ENCODE measurements at places on chromosomes 12 and 14.

GRCh38 chr12:7079826-7080125 lies 12.5 kb downstream of the C1R start:
- DNase-seq, result peak; percentile 49

DNA sequence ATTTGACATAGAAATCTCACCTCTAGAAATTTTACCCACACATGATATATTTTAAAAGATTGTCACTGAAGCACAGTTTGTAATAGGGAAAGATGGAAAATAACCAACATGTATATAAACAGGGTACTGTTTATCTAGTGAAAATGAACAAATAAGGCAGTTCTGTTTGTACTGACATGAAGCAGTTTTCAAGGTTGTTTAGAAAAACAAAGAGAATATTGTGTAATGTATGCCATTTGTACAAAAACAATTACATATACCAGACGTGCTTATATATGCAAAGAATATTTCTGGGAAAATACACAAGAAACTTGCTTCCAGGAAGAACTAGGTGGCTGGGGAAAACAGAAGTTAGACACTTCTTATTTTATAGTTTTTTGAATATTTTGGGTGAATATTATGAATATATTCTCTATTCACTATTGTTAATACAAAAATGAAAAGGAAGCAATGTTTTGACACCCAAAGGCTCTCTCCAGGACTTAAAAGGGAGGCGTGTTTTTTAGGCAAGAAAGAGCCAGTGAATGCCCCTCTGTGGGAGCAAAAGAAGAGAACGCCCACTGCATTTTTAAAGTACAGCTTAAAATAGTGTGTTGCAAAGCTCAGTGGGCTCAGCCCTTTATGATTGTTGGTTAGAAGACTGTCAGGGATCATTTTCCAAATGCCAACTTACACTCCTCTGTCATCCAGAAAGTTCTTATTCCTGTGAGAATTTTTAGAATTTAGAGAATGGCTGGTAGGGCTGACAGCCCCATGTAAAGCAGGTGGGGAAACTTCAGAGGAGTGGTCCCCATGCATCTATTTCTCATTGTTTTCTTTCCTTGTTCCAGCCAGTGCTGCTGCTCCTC lies 59.6 kb upstream of the FERMT2 start:
- DNase-seq, result no peak

- DNase-seq, result peak; percentile 4
These were observed 111.0 kb upstream of the LHX5 start for GRCh38 chr12:113582521-113583218.

- DNase-seq, result peak; percentile 52
These were observed 991 bp downstream of the FBXL14 start for GRCh38 chr12:1593174-1594005.

DNA sequence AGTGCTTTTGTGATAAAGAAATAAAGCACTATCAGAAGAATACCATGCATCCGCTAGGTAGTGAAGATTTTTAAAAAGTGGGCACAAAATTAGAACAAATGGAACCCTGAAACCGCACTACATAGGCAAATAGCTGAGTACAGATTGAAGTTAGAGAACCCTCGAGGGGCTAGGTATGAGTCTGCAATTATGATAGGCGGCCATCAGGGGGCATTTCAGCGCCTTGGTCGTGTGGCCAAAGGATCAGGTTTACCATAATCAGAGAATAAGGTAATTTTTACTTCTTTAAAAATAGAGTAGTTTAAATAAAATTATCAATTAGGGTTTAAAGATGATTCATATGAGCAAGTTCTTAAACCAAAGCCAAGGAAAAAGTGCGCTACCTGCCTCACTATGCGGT lies 129.8 kb downstream of the TMX1 start:
- DNase-seq, result peak; percentile 13

GRCh38 chr14:104178279-104178678 lies 39.9 kb downstream of the KIF26A start:
- DNase-seq, result no peak

GRCh38 chr12:118061011-118061872 lies at the start of gene WSB2:
Gene WSB2 (minus strand): TSS chr12:118061179. CDS start chr12:118061048, 131 bp downstream.
- DNase-seq, result peak; percentile 70

DNA sequence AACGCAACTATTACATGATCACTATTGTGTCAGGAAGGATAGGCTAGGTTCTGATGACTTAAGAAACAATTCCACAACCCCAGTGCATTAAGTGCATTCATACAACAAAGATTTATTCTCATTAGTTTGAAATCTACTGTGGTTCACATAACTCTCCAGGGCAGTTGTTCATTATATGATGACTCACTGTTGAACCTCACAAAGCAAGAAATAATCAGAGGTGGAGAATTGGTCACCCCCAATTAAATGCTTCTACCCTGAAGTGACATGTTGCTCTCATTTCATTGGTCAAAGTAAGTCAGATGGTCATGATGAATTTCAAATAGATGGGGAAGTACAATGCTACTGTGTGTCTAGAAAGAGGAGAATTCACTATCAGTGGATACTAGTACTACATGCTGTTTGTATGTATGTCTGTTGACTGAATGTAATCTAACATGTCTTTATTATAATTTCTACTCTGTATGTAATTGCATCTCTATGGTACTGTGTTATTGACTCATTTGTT lies 6.1 kb upstream of the HELB start:
- DNase-seq, result peak; percentile 70

DNA sequence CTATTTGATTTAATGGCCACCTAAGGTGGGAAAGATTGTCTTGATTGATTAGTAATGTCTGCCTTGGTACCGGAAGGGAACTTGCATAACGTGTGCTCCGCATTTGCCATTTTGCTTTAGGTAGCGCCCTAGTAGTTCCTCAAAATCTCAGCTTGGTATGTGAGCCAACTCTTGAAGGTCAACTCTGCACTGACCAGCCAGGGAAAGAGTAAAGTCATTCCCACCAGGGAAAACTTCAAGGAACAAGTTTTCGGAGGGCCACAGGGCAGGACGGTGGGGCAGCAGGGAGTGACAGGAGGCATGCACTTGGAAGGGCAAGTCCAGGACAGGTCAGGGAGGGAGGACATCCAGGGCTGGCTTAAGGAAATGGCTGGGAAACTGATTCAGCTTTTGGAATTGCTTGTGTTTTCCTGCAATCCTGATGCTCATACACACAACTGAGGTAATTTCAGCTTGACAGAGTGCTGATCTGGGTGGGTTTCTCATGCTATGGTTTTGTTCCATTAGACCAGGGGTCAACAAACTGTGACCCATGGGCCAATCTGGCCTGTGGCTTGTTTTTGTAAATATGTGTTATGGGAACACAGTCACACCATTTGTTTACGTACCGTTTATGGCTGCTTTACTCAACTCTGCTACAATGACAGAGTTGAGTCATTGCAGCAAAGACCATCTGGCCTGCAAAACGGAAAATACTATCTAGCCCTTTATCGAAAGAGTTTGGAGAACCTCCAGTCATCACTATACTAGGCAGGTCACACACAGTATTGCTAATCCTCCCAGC lies 184.5 kb downstream of the RBM19 start:
- DNase-seq, result no peak

DNA sequence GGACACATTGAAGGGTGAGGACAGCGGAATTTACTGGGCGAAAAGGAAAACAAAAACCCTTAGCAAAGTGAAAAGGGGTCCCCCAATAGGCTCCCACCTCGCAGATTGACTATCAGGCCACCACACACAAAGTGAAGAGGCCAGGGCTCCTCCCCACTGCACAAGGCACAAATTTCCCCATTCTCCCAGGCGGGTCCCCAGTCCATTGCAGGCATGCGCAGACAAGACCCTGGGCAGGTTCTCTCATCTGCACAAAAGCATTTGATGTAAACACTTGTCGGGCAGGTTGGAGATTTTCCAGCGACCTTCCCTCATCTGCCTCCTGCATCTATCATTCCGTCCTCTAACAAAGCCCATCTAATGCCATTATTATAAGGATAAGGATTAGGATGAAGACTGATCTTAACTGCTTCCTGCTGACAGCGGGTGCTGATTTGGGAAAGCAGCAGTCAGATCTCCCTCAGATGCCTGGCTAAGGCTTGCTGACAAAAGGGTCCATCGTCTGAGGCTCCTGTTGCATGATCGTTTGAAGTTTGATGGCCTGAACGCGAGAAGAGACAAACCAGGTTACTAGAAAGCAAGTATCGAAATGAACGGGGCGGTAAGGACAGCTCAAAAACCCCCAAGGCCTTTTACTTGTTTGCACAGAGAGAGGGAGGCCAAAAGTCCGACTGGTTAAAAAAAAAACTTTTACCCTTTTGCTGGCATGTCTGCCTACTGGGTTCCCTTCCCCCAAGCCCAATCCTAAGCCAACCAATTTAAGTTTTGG lies 14.4 kb downstream of the ASCL4 start:
- DNase-seq, result no peak

DNA sequence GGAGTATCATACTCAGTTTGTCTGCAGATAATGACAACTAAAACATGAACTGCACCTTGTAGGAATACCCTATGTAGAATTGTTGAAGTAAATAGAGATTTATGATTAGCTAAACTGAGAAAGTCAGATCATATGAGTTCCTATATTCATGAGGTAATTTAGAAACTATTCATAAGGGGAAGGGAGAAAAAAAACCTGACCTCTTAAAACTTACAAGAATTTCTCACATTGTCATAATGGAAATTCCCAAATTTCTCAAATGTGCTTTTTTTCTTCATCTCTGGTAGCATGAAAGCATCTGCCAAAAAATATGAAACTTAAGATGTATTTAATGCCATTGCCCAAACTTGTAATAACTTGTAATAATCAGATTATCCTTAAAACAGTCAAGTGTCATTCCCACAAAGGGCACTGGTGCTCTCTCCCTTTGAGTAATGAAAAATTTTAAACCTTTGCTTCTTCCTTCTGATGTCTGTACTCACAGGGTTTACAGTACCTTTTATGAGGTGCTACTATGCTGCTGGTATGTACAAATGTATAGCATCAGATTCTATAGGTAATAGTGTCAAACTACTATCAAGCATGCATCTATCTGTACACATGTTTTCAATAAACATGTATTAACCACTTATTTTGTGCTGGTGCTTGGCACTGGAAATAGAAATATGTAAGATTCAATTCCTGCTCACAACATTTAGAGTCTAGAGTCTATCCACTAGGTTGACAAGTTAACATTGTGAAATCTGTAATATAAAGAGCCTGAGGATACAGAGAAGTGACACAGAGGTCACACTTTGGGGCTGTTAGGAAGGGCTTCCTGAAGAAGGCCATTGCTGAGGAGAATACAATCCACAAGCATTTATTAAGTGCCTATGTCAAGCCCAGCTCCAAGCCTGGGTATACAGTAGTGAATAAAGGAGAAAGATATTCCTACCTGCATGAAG lies 17.4 kb upstream of the DRAM1 start:
- peak; percentile 36 for DNase-seq

GRCh38 chr14:35406506-35407305 lies 2.2 kb upstream of the NFKBIA start:
- peak; percentile 75 for DNase-seq

DNA sequence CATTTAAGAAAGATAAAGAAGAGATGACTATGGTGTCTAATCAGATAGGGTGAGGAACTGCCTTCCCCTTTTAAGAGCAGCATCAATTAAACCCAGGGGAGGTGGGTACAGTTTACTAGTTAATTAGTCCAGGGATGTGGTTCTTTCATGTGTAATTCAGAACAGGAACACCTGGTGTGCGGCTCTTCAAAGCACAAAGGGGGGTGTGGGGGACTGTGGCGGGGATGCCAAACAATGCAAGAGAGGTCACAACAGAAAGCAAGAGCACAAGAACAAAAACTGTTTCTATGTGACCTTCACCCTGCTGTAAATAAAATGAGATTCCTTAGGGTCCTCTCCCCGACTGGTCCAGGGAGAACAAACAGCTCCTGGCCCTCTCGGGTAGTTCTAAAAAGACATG lies 183.9 kb upstream of the SOX5 start:
- DNase-seq, result no peak

DNA sequence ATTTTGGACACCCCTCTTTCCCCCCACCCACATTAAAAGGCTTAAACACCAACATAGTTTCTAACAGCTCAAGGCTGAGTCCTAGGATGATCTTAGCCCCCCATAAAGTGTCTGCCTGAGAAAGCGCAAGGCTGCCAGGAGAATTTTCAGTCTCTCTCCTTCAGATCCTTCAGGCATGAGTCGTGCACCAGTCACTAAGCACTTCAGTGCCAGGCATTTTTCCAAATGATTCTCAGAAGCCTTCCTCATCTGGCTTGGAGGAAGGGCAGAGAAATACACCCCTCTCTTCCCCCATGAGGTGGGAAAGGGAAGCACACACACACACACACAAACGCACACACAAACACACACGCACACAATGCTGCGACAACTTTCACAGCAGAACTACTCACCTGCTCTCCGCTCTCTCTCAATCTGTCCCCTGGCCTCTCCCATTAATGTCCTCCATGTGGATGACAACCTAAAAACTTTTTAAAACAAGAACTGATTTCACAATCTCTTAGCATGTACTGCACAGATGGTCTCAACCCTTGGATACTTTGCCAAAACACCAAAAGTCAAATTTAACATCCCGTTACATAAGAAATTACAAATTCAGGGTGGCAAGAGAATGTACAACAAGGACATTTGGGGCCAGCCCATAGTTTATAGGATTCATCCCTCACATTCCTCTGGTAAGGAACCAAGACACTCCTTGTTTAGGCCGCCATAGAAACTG lies 49.8 kb downstream of the CKAP4 start:
- DNase-seq, result no peak

DNA sequence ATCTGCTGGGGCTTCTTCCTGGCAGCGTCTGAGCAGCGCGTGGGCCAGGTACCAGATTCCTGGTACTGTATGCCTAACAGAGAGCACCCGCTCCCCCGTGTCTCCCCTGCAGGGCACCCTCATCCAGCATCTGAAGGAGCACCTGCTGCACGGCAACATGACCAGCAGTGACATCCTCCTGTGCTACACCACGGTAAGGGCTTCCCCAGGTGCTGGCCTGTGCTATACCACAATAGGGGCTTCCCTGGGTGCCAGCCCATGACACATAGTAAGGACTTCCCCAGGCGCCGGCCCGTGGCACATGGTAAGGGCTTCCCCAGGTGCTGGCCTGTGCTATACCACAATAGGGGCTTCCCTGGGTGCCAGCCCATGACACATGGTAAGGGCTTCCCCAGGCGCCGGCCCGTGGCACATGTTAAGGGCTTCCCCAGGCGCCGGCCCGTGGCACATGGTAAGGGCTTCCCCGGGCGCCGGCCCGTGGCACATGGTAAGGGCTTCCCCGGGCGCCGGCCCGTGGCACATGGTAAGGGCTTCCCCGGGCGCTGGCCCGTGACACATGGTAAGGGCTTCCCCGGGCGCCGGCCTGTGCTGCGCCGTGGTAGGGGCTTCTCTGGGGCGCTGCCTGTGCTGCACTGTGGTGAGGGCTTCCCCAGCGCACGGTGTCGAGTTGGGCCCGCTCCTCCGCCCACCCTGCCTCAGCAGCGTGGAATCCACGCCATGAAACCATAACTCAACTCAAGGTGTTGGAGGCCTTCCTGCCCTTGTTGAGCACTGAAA lies 49.3 kb downstream of the AACS start:
- DNase-seq, result no peak

DNA sequence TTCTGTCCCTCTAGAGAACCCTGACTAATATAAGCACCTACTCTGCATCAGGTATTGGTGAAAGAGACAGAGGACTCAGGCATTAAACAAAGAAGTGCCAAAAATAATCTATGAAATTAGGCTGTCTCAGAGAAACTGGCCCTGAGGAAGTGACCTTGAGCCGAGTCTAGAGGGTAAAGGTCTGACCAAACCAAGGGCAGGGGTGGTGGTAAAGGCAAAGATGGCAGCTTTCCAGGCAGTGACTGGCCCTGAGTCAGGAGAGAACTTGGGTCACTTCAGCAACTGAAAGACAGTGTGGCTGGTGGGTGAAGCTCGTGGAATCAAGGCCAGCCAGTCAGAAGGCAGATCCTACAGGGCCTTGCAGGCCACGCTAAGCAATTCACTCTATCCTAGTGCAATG lies 30.6 kb downstream of the CDKL1 start:
- DNase-seq, result peak; percentile 39

Measured in kidney tubule cell (primary cell).